ENCODE measurements at places on chromosomes 3 and 15. TPM values are rescaled to one million over a fixed set of nuclear protein-coding genes. Genes with fewer than 3 reads are reported as not detected.

Gene SETD2
- 40.5 TPM for total RNA-seq

Gene SEMA6D
- 8.7 TPM for total RNA-seq

Gene ILDR1
- not detected for total RNA-seq

Gene INSYN1
- 0.65 TPM for total RNA-seq

Gene TTLL13
- total RNA-seq, result 0.38 TPM

Gene AGBL1
- under 0.01 TPM for total RNA-seq

Gene C15orf40
- 12.5 TPM for total RNA-seq

Gene CTXND1
- not detected for total RNA-seq

Gene SLC6A6
- 26.1 TPM for total RNA-seq

Gene AADACL2
- total RNA-seq, result not detected

Gene SPESP1
- total RNA-seq, result 2.3 TPM

Gene SPG11
- total RNA-seq, result 43.8 TPM

Gene C2CD4B
- 58.1 TPM for total RNA-seq

Gene FSTL1
- 666 TPM for total RNA-seq

Gene CTXN2
- total RNA-seq, result not detected

Gene CHST13
- not detected for total RNA-seq

Gene SLC22A13
- under 0.01 TPM for total RNA-seq

Gene CYP19A1
- not detected for total RNA-seq

Gene CLDN11
- 698 TPM for total RNA-seq

Gene TF
- under 0.01 TPM for total RNA-seq

Gene LRTM1
- not detected for total RNA-seq

Gene C15orf62
- total RNA-seq, result 0.65 TPM

Gene PIK3CB
- 15.7 TPM for total RNA-seq

Gene GUCA1C
- not detected for total RNA-seq

Gene IQCH
- total RNA-seq, result 1.6 TPM

Gene SERF2
- 444 TPM for total RNA-seq

Gene CASR
- under 0.01 TPM for total RNA-seq

Measured in vein endothelial cell (primary cell).